ENCODE measurements at places on chromosomes 12 and 14.

GRCh38 chr12:124842073-124842749 is 21.5 kb downstream of the SCARB1 start:
- no peak for DNase-seq

GRCh38 chr14:30159374-30159773 is 231.7 kb upstream of the PRKD1 start:
- no peak for DNase-seq

- DNase-seq, result no peak
Observed at GRCh38 chr14:58878439-58879139, 240.8 kb downstream of the DACT1 start.

- no peak for DNase-seq
Observed at GRCh38 chr14:92471919-92472318, 41.7 kb upstream of the RIN3 start.

DNA sequence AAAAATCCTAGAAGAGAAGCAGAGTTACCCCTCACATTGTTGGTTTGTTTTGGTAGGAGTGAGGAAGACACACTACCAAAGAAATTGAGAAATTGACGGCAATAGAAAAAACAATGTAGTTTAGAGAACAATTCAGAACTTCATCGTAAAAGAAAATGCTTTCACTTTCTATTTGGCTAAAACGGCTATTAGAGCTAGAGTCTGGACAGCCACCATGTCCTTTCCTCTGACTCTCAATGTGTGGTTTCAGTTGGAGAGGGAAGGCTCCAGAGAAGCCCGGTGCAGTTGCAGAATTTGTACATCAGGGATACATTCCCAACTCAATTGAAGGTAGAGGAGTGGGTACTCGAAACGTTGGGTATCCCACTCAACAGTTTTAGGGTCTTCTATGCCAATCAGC is 535.3 kb downstream of the GALC start:
- no peak for DNase-seq

- no peak for DNase-seq
Observed at GRCh38 chr12:110004598-110004997, 5.4 kb downstream of the ANKRD13A start.

GRCh38 chr12:103503546-103504480 is 8.0 kb upstream of the C12orf42 start:
- no peak for DNase-seq

DNA sequence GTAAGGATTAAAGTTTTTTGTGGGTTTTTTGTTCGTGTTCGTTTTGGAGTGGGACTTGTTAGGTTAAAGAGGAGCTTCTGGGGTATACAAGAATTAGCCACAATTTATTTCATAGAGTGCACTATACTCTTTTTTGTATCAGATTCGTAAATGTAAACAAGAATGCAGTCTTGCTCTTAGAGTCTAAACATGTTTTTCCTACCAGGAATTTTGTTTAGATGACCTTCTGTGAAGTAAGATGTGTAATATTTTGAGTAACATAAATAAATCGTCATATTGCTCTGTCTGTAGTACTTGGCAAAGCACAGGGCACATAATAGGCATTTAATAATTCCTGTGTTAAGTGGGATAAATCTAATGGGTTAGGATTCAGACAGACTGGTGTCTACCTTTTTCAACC is 9.6 kb downstream of the CNOT2 start:
- no peak for DNase-seq

DNA sequence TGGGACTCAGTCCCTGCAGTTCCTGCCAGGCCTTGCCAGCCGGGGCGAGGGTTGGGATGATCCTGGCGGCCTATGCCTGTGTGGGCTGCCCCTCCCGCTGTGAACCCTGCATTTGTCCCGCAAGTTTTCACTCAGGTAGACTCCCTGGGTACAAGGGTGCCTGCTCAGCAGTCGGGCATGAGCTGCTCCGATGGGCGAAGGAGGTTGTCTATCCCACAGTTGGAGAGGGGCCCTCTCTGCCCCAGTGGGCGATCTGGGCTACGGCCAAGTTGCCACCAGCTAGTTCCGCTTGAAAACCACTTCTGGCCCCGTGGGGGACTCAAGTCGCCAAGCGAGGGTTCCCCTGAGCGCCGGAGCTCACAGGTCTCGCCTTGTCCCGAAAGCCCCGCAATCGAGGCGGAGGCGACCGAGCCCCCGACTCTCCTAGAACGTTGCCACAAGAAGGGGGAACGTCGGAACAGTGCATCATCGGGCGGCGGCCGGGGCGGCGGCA is 365 bp upstream of the TPI1 start:
- peak; percentile 58 for DNase-seq

GRCh38 chr12:26455936-26456574 is 260.7 kb downstream of the SSPN start:
- no peak for DNase-seq

DNA sequence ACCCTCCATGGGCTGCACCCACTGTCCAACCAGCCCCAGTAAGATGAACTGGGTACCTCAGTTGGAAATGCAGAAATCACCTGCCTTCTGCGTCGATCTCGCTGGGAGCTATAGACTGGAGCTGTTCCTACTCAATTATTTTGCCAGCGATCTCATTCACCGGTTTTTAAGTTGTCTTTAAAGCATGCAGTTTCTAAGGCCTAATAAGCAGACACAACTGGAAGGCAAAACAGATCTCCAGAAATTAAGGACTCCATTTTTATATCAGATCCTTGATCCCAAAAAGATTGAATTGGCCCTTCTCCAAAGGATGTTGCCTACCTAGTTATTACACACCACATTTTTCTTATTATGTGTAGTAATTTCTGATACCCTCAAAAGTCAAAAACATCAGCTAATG is 131.4 kb downstream of the KCNMB4 start:
- DNase-seq, result no peak

GRCh38 chr12:121358073-121358472 is 5.9 kb upstream of the ANAPC5 start:
- no peak for DNase-seq

DNA sequence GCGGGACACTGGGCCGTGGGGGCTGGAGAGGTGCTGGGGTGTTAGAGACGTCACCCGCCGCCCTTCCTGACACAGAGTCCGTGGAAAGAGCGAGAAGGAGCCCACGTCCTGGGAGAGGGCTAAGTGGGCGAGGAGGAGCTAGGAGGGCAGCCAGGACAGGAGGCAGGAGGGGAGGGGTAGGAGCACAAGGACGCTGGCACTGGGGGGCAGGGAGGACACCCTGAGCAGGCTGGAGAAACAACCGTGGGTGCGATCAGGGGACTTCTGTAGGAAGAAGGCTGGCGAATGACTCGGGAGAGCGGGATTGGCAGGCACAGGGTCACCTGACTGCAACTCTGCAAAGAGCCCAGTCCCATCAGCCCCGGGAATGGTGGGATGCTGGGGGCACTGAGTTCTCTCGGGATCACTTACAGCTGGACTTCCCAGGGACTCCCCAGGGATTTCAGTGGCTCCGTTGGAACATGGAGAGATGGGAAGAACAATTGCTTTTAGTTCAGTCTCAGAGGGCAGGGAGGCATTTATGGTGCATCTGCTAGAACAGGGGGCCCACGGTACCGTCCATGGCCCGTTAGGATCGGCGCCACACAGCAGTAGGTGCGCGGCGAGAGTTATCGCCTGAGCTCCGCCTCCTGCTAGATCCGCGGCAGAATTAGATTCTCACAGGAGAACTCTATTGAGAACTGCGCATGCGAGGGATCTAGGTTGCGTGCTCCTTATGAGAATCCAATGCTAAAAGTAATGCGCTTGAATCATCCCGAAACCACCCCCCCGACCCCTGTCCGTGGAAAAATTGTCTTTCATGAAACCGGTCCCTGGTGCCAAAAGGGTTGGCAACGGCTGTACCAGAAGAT is 24.3 kb downstream of the UBR7 start:
- peak; percentile 29 for DNase-seq

DNA sequence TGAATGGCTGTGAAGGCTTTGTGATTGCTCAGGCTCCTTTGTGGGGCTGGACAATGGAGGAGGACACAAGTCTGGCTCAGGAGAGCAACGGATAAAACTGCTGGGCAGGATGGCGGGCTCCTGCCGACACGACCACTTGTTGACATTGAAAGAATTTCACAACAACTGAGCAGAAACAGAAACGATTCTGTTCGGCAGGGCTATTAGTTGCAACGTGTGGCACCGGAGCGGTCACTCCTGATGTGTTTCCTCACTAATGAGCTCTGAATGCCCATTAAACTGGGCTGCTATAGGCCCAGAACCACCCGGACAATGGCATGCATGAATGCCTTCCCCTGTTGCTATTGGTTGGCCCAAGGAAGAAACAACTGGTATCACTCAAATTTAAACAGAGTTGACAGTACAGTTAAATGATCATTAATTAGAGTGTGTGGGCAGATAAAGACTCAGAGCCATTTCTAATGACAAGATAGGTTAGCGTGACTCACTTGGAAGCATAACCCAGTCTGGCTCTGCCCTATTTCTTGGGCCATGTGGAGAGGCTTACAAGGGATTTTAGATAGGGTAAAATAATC is 142.9 kb downstream of the ASCL1 start:
- no peak for DNase-seq

- peak; percentile 52 for DNase-seq
Observed at GRCh38 chr14:68137704-68138619, 318.4 kb downstream of the RAD51B start.

DNA sequence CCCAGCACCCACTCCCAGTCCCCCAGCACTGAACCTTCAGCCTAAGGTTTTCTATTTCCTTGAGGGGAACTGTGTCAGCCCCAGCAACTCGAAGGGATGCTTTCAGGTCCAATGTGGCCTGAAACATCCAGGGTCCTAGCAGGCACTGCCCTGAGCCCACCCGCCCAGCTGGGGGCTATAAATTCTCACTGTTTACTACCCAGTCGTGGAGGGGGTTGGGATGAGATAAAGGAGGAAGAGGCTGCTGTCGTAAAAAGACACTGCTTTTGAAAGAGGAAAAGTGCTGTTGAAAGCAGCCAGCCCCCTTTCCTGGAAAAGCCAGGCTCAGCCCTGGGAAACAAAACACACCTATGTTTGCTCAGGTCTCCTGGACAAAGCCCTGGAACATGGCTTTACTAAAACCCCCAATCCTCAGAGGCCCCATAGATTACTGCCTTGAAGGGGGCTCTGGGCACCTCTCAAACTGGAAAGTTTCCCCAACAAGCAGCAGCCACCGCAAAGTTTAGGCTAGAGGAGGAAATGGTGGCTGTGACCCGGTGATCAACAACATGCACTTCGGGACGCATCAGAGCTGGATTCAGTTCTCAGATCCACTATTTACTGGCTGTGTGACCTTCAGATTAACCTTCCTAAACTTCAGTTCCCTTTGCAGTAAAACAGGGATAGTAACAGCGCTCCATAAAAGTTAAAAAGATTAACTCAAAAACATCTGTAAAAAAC is 51.0 kb downstream of the ACTN1 start:
- DNase-seq, result no peak

DNA sequence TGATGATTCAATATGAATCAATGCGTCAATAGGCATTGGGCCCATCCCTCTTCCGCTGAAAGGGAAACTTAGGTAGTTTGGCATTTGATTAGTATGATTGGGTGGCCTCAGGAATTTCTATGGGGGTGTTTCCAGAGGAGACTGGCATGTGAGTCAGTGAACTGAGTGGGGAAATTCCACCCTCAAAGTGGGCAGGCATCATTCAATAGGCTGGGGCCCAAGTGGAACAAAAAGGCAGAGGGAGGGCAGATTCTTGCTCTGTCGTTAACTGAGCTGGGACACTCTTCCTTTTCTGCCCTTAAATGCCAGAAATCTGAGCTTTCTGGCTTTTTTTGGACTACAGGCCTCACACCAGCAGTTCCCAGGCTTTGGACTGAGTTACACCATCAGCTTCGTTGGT is 373.5 kb downstream of the RPS29 start:
- DNase-seq, result no peak

DNA sequence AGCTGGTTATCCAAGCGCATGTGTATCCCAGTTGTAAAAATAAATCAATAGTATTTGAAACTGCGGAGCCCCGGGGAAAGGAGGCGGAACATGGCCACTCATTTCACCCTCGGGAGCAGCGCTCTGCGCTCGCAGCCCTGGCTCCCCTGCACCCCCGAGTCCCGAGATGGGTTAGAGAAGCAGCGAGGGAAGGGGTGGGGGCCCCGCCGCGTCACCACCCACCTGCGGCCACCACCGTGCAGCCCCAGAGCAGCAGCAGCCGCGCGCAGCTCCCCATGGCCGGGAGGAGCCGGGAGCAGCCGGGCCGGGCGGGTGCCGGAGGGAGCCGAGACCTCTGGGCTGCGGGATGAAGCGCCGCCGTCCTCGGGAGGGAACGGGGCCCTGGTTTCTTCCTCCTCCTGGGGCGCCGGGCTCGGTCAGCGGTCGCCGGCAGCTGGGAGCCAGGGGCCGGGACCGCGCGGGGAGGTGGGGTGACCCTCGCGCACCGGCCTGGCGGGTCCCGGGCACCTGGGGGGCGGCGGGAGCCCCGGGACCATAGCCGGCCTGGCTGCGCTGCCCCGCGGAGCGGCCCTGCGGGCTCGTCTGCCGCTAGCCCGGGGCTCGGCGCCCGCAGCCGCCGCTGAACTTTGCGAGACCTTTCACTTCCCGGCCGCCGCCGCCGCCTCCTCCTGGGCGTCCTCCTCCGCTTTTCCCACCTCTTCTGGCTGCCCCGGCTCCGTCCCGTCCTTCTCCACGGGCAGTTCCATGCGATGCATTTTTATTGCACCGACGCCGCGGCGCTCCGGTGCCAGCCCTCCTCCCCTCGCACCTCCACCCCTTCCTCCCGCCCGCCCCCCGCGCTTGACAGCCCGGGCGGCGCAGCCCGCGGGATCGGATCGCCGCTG is at the start of gene NTN4:
Gene NTN4, minus strand, starts transcription at position 732 of the 884 bp plus-strand sequence. Its CDS starts 455 bp downstream, at position 277.
- DNase-seq, result no peak

GRCh38 chr14:61526405-61527312 is 168.7 kb upstream of the HIF1A start:
- no peak for DNase-seq

DNA sequence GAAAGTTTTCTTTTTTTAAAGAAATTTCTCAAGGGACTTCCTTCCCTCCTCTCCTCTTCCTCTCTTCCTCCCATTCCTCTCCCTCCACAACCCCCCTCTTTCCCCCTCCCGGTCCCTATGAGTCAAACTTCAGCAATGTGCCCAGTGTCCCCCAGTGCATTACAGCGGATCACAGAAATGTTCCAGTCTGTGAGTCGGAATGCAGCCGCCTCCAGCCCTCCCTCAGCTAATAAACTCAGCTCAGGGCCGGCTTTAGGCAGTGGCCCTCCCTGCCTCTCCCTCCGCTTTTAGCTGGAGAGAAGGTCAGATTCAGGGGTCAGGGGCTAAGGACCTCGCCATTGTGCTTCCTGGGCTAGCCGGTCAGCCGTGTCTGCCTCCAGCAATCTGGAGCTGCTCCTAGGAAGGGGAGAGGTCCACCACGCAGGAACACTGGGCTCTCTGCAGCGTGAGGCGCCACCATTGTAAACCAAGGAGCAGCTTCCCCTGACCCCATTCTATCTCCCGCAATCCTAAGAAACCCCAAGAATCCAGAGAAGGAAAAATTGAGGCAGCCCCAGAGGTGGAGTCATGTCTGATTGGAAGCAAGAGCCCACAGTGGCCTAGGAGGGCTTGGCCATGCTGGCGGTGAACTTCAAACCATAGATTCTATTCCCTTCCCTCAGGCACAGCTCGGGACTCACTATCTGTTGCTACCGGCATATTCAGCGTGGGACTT is 1.1 kb upstream of the HDAC7 start:
- no peak for DNase-seq

GRCh38 chr14:55451398-55451797 is 11.0 kb upstream of the TBPL2 start:
- no peak for DNase-seq

GRCh38 chr12:52213564-52214420 is 19.3 kb upstream of the KRT7 start:
- peak; percentile 62 for DNase-seq

Data from pons (tissue), 1 donor.